ENCODE measurements at places on chromosomes 1 and 21.

DNA sequence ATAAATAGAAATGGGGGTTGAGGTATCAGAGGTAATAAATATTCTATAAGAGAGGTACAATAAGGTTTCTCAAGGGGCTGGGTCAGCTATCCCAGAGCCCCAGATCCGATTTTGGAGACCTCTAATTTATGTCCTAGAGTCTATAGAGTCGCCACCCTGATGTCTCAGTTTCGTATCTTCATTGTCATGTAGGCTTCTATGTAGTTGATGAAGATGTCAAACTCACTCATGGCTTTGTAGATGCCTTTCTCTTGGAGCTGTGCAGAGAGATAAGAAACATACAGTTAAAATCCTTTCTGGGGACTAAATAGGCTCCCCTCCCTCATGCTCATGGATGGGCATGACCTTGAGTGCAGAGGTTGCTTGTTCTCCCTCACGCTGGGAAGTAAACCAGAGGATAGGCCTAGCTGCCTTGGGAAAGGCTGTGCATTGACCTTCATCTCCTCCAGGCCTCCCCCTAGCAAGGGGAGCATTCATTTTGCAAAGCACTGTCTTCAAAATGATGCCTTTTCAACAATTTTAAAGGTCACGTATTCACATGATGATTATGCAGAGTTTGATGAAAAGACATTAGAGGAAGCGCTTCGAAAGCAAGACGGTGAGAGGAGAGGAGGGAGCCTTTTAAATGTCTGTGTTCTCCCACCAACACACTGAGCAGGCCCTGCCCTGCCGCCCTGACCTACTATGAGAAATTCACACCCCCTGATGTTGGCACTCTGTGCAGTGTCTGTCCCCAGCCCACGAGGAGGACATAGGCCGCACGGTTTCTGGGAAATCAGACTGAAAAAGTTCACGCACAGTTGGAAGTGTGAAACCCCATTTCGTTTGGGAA, 1.9 kb upstream of the IL19 start:
- DNase-seq = no peak

GRCh38 chr1:173507205-173507846, 30.2 kb downstream of the PRDX6 start:
- DNase-seq = no peak

GRCh38 chr21:35833991-35834390, 226.3 kb downstream of the SETD4 start:
- DNase-seq = no peak

DNA sequence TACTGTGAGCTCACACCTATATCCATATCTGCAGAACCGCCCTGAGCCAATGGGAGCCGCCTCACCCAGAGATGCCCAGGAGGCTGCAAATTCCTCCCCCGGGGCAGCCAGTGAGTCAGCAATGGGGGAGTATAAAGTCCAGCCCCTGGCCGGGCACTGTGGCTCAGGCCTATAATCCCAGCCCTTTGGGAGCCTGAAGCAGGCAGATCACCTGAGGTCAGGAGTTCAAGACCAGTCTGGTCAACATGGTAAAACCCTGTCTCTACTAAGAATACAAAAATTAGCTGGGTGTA, 5.0 kb upstream of the CLCNKB start:
- no peak for DNase-seq

DNA sequence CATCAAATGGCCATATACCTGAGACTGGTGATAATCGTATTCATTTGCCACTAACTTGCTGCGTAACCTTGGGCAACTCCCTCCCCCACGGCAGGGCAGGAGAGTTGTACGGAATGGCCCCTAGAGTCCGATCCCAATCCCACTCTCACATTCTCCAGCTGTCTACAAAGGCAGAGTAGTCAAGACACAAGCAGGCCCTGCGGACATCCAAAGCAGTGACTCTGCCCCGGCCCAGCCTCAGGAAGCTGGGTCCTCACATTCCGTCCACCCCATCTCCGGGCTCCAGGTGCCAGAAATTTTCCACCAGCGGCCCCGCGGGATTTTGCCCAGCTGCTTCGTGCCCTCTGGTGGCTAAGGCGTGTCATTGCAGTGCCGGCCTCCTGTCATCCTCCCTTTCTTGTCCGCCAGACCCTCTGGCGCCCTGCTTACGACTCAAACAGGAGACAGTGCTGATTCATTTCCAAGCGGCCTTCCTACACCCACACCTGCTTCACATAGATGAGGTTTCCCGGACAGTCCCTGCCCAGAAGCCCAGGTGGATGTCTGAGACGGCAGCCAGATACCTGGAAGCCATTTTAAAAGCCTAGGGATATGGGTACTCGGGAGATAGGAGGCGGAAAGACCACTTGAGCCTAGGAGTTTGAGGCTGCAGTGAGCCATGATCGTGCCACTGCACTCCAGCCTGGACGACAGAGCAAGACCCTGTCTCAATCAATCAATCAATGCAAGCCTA, 2.9 kb upstream of the S100A2 start:
- peak; percentile 92 for DNase-seq

DNA sequence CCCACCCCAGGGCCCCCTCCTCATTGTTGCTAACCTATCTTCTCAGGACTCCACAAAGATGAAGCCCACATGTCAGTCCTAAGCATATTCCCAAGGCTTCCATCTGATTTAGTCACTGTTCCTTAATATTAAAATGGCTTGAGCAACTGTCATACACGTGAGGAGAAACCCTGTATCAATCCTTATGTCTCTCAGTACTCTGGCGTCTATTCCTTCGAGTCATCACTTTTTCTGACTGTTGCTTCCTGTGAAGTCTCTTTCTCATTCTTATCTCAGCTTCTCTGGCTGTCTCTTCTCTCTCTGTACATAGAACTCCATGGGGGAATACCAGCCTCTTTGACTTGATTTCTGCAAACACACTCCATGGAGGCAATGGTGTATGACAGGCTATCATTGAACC, 98.4 kb downstream of the C4BPA start:
- no peak for DNase-seq

GRCh38 chr1:100496896-100497295, 41.0 kb upstream of the GPR88 start:
- DNase-seq = no peak

- no peak for DNase-seq
Observed at GRCh38 chr21:43703035-43703880, 15.7 kb upstream of the PDXK start.

- no peak for DNase-seq
Observed at GRCh38 chr1:170267317-170267716, 121.6 kb downstream of the NTMT2 start.

DNA sequence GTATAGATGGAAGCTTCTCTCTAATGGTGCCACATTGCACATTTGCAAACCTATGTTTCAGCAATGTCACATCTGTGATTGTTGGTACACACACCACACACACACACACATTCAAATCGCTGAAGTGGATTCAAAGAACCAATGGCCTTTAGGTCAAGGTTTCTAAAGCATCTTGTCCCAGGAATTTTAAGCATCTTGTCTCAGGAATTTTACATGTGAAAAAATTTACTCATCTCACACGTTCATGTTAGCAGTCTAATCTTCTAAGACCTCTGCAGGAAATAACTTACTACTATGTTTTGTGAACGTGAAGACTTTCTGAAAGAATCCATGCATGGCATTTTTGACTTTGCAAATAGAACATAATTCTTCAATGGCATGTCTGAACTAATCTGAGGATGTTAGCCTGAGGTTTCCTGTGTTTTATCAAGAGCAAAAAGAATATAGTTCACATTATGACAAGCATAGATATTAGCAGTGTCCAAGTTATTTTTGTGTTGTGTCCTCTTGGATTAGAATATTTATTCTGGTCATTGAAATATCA, 125.1 kb downstream of the CYYR1 start:
- no peak for DNase-seq

DNA sequence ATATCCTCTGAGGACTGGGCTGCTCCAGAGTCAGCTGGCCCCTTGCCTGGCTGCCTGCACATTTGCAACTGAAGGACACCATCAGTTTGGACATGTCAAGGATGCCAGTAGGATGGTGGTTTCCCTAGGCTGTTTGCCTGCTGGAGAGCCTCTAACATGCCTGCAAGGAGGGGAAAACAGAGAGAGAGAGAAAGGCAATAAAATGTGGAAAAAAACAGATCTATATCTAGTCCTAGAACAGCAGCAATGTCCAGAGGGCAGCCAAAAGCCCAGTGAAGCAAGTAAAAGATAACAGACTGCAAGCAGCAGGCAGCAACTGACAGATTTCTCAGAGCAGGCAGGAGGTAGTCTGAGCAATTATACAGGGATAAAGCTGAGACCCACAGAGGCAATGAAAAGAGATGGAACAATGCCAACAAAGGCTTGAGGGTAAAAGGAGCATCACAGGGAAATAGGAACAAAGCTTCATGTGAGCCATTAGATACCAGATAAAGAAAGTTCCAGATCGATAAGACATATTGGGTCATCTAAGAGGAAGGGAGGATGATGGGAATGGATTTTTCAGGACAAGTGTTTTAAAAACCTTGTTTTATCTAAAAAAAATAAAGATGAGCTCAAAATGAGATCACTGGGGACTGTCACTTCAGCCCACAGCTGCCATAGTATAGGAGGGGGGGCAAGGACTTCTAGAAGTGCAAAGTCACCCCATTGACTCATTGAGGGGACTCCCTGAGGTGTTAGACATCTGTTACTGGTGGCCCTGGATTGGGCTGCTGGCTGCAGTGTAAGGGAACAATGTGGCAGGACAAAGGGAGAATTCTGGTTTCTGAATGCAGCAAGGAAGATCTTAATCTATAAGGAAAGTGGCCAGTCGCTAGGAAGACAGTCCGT, 38.6 kb upstream of the GADD45A start:
- DNase-seq = no peak

- no peak for DNase-seq
Observed at GRCh38 chr21:24225431-24225830, 1381.8 kb downstream of the MRPL39 start.

DNA sequence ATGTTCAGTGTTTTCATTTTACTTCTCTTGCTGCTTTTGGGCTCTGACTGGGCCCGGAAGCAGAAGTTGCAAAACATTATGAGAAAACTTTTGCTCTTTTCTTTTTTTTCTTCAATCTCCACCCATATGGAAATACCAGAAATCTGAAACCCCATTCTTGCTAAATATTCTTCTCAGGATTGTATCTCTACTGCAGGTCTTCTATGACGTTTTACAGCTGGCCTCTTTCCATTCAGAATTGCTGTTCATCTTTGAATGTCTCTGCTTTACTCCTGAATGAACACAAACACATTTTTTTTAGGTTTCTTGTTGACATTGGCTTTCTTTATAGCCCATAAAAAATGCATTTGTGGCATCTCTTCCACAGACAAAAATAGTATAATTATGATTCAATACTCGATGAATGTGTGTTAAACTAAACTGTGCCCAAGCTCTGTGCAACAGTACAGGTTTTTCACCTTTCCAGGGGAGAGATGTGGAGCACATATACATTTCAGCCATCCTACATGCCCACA, 18.8 kb downstream of the PTPRC start:
- DNase-seq = peak; percentile 60

GRCh38 chr1:168472223-168472622, 71.6 kb downstream of the XCL2 start:
- DNase-seq = no peak

- DNase-seq = peak; percentile 30
Observed at GRCh38 chr1:23169727-23170335, 1.2 kb upstream of the LUZP1 start.

GRCh38 chr1:198072177-198072576, 84.6 kb upstream of the NEK7 start:
- DNase-seq = no peak

DNA sequence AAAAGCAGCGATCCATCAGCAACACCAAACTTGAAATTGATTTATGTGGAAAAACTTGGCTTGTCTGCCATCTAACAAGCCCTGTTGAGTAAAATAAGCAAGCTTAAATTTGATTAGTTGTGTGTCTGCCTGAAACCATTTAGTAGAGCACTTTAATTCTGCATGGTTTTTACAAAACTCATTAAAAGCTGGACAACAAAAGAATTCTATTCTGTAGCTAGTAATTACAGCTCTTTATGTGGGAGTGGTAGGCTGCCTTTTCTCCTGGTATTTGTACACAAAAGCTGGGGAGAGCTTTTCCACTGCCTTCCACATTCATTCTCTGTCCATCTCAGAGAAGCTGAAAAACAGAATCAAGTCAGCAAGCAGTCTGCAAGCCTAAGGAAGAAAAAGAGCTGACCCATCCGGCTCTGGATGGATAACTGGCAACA, 1.7 kb downstream of the ETS2 start:
- DNase-seq = no peak

GRCh38 chr1:218345673-218346390, 696 bp downstream of the TGFB2 start:
- DNase-seq = peak; percentile 80

DNA sequence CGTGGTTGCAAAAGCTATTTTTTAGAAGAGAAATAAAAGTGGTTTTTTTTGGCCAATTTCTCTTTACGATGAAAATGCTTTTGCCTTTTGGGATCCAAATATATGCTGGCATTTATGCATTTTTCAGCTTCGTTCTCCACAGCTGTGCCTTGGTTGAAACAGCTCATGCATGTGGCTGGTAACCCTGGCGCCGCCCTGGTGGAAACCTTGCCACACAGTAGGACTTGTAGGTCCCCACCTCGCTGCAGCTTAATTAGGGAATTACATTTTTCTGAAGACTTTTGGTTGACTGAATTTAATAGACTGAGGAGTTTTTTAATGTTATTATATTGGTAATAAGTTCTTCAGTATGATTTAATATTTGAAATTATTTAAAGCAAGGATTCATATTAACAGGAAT, 12.7 kb upstream of the PCP4 start:
- peak; percentile 15 for DNase-seq

- no peak for DNase-seq
Observed at GRCh38 chr21:43851593-43851992, 13.4 kb upstream of the AGPAT3 start.

GRCh38 chr1:45325851-45326506, 716 bp upstream of the HPDL start:
- DNase-seq = no peak

DNA sequence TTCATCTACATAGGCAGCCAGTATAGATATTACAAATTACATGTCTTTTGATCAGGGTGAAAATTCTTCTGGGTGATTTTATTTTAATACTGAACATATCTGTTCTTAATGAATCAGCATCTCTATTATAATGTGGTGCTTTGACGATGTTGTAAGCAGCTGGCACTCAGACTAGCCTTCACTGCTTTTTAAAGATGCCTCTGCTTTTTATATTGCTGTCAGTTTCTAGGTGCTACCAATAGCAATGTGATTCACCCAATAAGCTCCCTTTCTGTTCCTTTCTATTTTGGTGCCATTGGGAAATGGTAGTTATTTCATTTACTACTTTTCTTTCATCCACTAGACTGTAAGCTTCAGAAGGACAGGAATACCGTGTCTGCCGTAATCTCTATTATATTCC, 11.1 kb upstream of the ANGPTL1 start:
- DNase-seq = no peak

- DNase-seq = no peak
Observed at GRCh38 chr1:212607913-212608391, 609 bp upstream of the ATF3 start.

All from T47D (cell line).